ENCODE measurements at places on chromosomes 5 and 9. TPM values are rescaled to one million over a fixed set of nuclear protein-coding genes. Genes with fewer than 3 reads are reported as not detected.

- no peak overlapping the region for H3K4me3 ChIP-seq
- no peaks in the 10 kb centered on the region for H3K36me3 ChIP-seq
- no peak for DNase-seq
- no peak overlapping the region for H3K27ac ChIP-seq
- no peaks in the 10 kb centered on the region for H3K4me1 ChIP-seq
These were observed 57.1 kb downstream of the SLIT3 start for GRCh38 chr5:169243651-169244422.

GRCh38 chr5:140245341-140245740 is 57.6 kb downstream of the PFDN1 start:
- no peak overlapping the region for H3K27ac ChIP-seq
- peaks cover 7% of the 10 kb centered on the region for H3K36me3 ChIP-seq
- H3K4me1 ChIP-seq: peaks cover 20% of the 10 kb centered on the region

DNA sequence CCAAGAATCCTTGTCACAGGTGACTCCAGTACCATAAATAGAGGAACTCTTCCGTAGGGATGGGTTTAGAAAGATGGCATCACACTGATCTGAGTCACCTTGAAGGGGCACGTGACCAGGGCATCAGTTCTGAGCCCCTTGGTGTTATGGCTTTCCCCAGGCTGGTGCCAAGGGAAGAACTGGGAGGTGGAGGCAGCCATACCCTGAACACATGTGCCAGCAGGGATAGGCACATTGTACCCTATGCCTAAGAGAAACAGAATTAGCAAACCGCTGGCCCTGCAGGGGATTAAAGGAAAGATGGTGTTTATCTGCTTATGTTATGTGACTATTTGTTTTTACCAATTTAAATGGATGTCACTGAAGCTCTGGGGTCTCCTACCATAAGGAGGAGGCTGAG is 196.2 kb downstream of the RGS3 start:
- H3K27ac ChIP-seq: no peak overlapping the region
- H3K4me1 ChIP-seq: no peaks in the 10 kb centered on the region
- H3K27me3 ChIP-seq: peaks cover 14% of the 10 kb centered on the region
- no peak overlapping the region for H3K4me3 ChIP-seq
- no peaks in the 10 kb centered on the region for H3K36me3 ChIP-seq
- DNase-seq: no peak

GRCh38 chr9:129406278-129407225 is 214.3 kb downstream of the C9orf50 start:
- H3K4me3 ChIP-seq: peak overlapping the region; percentile 47
- DNase-seq: peak; percentile 73
- peaks cover 80% of the 10 kb centered on the region for H3K4me1 ChIP-seq
- H3K27ac ChIP-seq: peak overlapping the region; percentile 69

The ANKRD18A gene
- 24.2 TPM for total RNA-seq

The SPATA31E1 gene
- not detected for total RNA-seq

The BARHL1 gene
- total RNA-seq: not detected

The BHMT gene
- 0.44 TPM for total RNA-seq

The CCNJL gene
- total RNA-seq: 2.9 TPM

The RNF208 gene
- total RNA-seq: 26.1 TPM

The HNRNPH1 gene
- total RNA-seq: 788 TPM
